T-helper 9 cell (primary cell): ENCODE measurements at places on chromosomes 13 and 19.
A peak's percentile ranks its signal among the peaks of the same experiment; 100 is the strongest.

- peak; percentile 51 for DNase-seq
Observed at GRCh38 chr19:58558066-58558622, at the start of gene UBE2M. Gene UBE2M, minus strand, starts transcription at chr19:58558611. Its CDS starts 230 bp downstream, at chr19:58558381.

- DNase-seq: no peak
Observed at GRCh38 chr19:45822716-45823115, 7.6 kb upstream of the RSPH6A start.

- DNase-seq: peak; percentile 68
Observed at GRCh38 chr19:15551293-15552004, 43.1 kb downstream of the CYP4F22 start.

GRCh38 chr19:35908973-35909683 is 1.0 kb upstream of the TYROBP start:
- no peak for DNase-seq

GRCh38 chr13:106407338-106407737 is 128.1 kb downstream of the EFNB2 start:
- no peak for DNase-seq

- DNase-seq: no peak
Observed at GRCh38 chr19:10639836-10640235, 14.3 kb upstream of the ILF3 start.
